ENCODE measurements at places on chromosomes 5 and 9.

GRCh38 chr5:180669661-180670060, 20.3 kb upstream of the FLT4 start:
- no peak for DNase-seq

DNA sequence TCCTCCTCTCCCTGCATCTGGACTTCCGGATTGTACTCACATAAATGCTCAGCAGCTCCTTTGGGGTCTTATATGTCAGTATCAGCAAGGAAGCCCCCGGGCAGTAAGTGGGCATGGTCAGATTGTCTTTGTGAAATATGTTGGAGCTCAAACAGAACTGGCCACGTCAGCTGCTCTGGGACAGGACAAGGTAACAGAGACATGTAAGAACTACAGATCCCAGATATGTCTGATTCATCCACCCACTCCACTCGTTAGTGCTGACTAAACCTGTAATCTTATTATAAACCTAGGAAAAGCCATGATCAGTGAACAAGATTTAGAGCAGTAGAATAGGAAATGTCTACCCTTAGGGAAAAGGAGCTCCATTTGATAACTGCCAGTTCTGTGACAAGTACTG, 561.8 kb downstream of the CETN3 start:
- DNase-seq = no peak

GRCh38 chr5:1162751-1163150, 38.6 kb upstream of the SLC6A19 start:
- no peak for DNase-seq

GRCh38 chr5:95081500-95081960, 203.4 kb downstream of the MCTP1 start:
- peak; percentile 81 for DNase-seq

DNA sequence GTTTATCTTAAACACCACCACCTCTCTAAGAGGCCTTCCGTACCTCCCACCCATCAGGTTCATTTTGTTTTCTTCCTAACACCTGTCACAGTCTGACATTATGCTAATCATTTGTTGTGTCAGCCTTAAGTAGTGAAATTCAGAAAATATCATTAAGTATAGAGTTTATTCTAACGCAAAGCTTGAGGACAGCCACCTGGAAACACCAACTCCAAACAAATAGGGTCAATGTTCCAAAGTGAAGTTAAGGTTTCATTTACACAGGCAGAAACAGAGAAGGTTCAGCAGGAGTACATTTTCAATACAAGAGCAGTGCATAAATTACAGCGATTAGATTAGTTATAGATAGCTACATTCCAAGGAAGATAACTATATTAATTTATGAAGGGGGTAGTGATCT, 1.3 kb upstream of the SMC5 start:
- DNase-seq = no peak

DNA sequence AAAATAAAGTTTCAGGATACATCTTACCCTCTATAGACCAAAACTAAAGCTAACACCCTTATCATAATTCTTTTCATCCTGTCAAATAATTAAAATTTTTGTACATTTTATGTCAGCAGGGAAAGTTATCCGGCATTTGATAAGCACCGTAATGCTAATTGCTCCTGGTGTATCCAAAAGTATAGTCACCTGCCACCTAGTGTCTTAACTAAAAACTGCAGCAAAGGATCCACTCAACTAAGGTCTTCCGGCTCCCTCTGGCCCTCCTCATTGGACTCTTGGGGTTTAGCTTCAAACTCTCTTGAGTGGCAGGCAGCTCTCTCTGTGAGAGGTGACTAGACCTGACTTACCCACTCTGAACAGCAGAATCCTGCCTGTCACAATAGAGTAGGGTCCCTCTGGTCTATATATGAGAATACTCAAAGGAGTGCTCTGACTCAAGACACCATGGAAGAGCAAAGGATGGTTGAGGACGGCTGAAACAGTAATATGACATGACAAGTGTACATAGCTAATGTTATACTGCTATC, 60.4 kb upstream of the CAST start:
- peak; percentile 25 for DNase-seq

DNA sequence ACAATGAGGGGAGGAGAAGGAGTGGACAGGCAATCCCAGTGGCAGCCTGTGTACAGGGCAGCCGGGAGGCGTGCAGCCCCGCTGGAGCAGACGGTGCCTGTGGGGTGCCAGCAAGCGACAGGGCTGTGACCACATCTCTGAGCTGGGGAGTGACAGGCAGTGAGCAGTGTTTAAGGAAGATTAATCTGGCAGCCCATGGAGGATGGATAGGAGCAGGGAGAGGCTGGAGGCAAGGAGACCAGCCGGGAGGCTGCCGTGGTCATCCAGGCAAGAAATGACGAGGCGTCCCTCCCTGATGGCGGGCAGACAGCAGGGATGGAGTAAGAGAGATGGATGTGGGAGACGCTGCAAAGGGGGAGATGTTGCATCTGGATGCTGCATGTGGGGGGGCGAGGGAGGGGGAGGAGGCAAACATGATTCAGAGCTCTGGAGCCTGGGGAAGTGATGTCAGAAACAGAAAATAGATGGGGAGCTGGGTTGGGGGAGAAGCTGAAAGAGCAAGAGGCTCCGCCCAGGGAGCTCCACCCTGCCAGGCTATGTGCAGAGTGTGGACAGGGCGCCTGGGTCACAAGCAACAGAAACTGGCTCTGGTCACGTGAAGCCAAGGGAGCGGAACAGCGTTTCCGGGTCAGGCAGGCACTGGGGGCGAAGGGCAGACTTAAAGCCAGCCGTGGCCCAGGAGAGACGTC, 12.6 kb downstream of the UNC5A start:
- no peak for DNase-seq
